ENCODE measurements at places on chromosomes 13 and 19.

DNA sequence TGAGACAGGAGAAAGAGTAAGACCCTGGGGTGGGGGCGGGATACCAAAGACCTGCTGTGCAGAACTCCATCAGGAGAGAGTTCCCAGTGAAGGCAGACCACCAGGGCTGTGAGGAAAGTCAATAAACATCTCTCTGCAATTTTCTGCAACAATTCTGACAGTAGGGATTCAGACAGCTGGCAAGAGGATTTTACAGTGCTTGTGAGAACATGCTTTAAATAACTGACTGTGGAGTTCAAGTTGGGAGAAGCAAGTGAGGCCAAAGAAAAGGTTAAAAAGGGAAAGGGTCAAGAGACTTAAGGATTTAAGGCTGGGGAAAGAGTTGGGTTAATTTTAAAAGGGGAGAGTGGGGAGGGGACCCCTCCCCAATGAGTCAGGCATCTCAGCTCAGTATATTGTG, 98.4 kb downstream of the USP12 start:
- no peak overlapping the region for H3K4me3 ChIP-seq
- H3K27me3 ChIP-seq: no peaks in the 10 kb centered on the region
- no peak for DNase-seq
- H3K27ac ChIP-seq: no peak overlapping the region
- peaks cover 49% of the 10 kb centered on the region for H3K36me3 ChIP-seq
- H3K4me1 ChIP-seq: peaks cover 2% of the 10 kb centered on the region

- DNase-seq: no peak
- no peak overlapping the region for H3K4me3 ChIP-seq
- H3K4me1 ChIP-seq: no peaks in the 10 kb centered on the region
- H3K27me3 ChIP-seq: peaks cover 2% of the 10 kb centered on the region
- no peak overlapping the region for H3K27ac ChIP-seq
These were observed 120.0 kb upstream of the RNF113B start for GRCh38 chr13:98297051-98297450.

- H3K27me3 ChIP-seq: no peaks in the 10 kb centered on the region
- no peak for DNase-seq
- no peaks in the 10 kb centered on the region for H3K4me1 ChIP-seq
- no peak overlapping the region for H3K27ac ChIP-seq
These were observed 1465.5 kb downstream of the SLITRK5 start for GRCh38 chr13:89136678-89137077.

DNA sequence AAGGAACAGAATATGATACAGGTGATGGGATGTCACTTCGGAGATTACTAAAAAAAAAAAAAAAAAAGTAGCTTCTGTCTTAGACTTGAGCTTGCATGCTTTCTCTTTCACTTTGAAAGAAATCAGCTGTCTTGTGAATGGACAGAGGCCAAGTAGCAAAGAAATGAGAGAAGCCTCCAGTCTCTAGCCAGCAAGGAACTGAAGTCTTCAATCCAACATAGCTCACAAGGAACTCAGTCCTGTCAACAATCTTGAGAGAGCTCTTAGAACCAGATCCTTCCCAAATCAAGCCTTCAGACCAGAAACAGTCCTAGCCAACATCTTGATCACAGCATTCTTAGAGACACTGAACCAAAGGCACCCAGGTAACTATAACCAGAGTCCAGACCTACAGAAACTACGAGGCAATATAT, 7.7 kb downstream of the N4BP2L2 start:
- H3K27ac ChIP-seq: peak overlapping the region; percentile 87
- H3K4me3 ChIP-seq: peak overlapping the region; percentile 71
- H3K36me3 ChIP-seq: peaks cover 44% of the 10 kb centered on the region
- no peaks in the 10 kb centered on the region for H3K27me3 ChIP-seq
- DNase-seq: no peak
- H3K4me1 ChIP-seq: peaks cover 81% of the 10 kb centered on the region

DNA sequence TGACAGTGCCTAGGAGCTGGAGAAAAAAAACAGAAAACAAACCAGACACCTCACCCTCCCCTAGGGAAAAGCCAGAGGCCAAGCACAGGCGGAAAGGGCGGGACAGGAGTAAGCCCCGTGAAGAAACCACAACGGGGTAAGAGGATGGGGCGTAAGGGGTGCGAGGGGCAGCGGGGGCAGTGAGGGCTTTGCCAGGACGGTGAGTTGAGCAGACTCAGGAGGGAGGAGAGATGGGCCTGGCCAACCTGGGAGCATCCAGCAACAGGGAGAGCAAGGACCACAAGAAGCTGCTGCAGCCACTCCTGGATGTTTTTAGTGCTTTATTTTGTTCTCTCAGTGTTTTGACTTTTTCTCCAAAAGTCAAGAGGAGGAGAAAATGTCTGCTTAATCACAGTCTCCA, 114.1 kb upstream of the SOX1 start:
- DNase-seq: no peak
- no peaks in the 10 kb centered on the region for H3K36me3 ChIP-seq
- no peaks in the 10 kb centered on the region for H3K4me1 ChIP-seq
- peaks cover 3% of the 10 kb centered on the region for H3K27me3 ChIP-seq

GRCh38 chr13:70714993-70715392, 606.7 kb upstream of the KLHL1 start:
- no peaks in the 10 kb centered on the region for H3K27me3 ChIP-seq
- DNase-seq: no peak
- H3K27ac ChIP-seq: no peak overlapping the region
- H3K4me3 ChIP-seq: no peak overlapping the region
- no peaks in the 10 kb centered on the region for H3K4me1 ChIP-seq
- H3K36me3 ChIP-seq: no peaks in the 10 kb centered on the region

DNA sequence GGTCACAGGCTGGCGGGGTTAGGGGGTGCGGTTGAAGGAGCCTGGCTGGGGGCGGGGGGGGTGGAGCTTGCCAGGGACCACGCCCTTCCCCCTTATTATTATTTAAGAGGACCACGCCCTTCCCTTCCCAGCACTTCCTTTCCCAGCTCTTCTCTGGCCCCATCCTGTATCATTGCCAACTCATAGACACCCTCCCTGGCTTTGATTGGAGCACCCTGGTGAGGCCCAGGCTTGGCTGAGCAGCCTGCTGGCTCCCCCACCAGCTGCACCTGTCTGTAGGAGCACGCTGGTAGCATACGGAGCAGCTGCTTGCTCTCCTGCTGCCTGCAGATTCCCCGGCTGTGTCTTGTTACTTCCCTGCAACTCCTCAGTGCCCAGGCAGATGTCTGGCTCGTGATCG, 62.5 kb upstream of the PDX1 start:
- DNase-seq: no peak
- no peaks in the 10 kb centered on the region for H3K36me3 ChIP-seq
- H3K27me3 ChIP-seq: peaks cover 29% of the 10 kb centered on the region
- H3K4me1 ChIP-seq: no peaks in the 10 kb centered on the region
- no peak overlapping the region for H3K27ac ChIP-seq

- H3K36me3 ChIP-seq: peaks cover 6% of the 10 kb centered on the region
- no peaks in the 10 kb centered on the region for H3K27me3 ChIP-seq
- peaks cover 72% of the 10 kb centered on the region for H3K4me1 ChIP-seq
- no peak overlapping the region for H3K27ac ChIP-seq
- no peak for DNase-seq
These were observed 17.0 kb downstream of the RBM26 start for GRCh38 chr13:79389026-79389425.

DNA sequence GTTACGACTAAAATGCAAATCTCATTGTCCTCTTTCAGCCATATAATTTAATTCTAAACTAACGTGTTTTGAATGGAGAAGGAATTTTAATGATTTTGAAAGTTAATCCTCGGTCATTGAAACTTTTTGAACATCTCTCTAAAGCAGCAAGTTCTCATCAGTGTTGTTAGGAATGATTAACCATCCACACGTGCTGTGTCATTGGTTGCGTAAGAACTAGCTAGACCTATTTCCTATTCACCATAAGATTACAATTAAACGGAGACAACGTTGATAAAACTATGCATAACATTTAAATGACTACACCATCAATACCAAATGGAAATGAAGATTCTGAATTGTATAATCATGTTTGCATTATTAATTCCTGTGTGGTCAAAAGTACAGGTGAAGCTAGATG, 155.6 kb upstream of the IRS2 start:
- no peak overlapping the region for H3K27ac ChIP-seq
- DNase-seq: no peak
- H3K4me3 ChIP-seq: no peak overlapping the region
- H3K36me3 ChIP-seq: no peaks in the 10 kb centered on the region
- H3K4me1 ChIP-seq: no peaks in the 10 kb centered on the region

DNA sequence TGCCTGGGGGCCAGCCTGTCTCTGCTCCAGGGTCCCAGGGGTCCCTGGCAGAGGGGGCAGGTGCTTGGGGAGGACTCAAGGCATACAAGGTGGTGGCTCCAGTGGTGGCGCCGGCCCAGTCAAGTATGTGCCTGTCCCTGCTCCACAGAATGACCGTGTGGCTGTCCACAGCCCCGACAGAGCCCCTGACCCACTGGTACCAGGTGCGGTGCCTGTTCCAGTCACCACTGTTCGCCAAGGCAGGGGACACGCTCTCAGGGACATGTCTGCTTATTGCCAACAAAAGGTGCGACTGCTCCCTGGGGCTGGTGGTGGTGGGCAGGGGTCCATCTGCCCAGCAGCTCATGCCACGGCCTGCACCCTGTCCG, 8.2 kb downstream of the YIPF2 start:
- H3K27ac ChIP-seq: no peak overlapping the region
- H3K4me1 ChIP-seq: no peaks in the 10 kb centered on the region
- no peaks in the 10 kb centered on the region for H3K27me3 ChIP-seq
- peaks cover 14% of the 10 kb centered on the region for H3K36me3 ChIP-seq

- DNase-seq: peak; percentile 54
- peaks cover 29% of the 10 kb centered on the region for H3K36me3 ChIP-seq
- peaks cover 20% of the 10 kb centered on the region for H3K4me1 ChIP-seq
- H3K27me3 ChIP-seq: no peaks in the 10 kb centered on the region
These were observed 35.1 kb downstream of the ZNF433 start for GRCh38 chr19:12000152-12000981.

DNA sequence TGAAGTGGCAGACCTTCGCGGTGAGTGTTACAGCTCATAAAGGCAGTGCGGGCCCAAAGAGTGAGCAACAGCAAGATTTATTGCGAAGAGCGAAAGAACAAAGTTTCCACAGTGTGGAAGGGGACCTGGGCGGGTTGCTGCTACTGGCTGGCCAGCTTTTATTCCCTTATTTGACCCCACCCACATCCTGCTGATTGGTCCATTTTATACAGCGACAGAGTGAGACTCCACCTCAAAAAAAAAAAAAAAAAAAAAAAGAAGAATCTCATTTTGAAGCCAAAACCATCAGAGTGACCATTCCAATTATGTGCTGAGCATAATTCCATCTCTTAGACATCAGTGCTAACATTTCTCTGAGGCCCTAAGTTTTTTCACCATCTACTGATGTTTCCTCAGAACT, 1.9 kb upstream of the ZNF552 start:
- H3K36me3 ChIP-seq: peaks cover 17% of the 10 kb centered on the region
- H3K4me1 ChIP-seq: peaks cover 48% of the 10 kb centered on the region
- no peaks in the 10 kb centered on the region for H3K27me3 ChIP-seq

GRCh38 chr19:10112895-10113591, 1.6 kb downstream of the P2RY11 start:
- peaks cover 57% of the 10 kb centered on the region for H3K4me1 ChIP-seq
- peak overlapping the region; percentile 95 for H3K27ac ChIP-seq
- DNase-seq: peak; percentile 82
- peaks cover 63% of the 10 kb centered on the region for H3K36me3 ChIP-seq
- peak overlapping the region; percentile 67 for H3K4me3 ChIP-seq

DNA sequence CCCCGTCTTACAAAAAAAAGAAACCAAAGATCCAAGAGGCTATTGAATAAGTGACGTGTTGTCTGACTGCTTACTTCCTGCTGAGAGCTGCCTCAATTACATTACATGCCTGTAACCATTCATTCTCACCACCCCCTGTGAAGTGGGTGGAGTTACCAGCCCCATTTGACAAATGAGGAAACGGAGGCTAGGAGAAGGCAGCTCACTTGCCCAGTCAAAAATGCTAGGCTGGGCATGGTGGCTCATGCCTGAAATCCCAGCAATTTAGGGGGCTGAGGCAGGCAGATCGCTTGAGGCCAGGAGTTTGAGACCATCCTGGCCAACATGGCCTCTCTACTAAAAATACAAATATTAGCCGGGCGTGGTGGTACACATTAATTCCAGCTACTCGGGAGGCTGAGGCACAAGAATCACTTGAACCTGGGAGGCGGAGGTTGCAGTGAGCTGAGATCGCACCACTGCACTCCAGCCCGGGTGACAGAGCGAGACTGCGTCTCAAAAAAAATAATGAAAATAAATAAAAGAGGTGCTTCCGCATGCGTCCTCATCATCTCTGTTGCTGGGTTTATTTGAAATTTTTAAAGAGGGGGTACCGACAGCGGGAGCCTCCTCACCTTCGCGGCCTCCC, 499 bp downstream of the LSM7 start:
- peak overlapping the region; percentile 94 for H3K27ac ChIP-seq
- H3K4me3 ChIP-seq: peak overlapping the region; percentile 99
- peak; percentile 74 for DNase-seq
- H3K36me3 ChIP-seq: peaks cover 36% of the 10 kb centered on the region
- peaks cover 53% of the 10 kb centered on the region for H3K4me1 ChIP-seq
- no peaks in the 10 kb centered on the region for H3K27me3 ChIP-seq

DNA sequence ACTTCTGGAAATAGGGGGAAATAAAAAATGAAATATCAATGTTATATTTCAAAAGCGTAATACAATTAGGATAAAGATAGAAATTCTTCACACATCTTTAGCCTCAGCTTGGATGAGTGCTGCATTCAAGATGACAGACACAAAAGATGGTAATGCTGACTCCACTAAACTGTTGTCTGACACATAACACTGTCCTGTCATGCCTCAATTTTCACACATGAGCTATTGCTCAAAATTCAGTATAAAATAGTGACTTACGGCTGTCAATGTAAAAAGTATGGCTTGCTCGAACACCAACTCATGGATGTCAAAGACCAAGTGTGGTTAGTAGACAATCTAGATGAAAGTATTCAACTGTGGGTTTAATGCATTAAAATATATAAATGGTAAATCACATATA, 94.5 kb downstream of the KLF12 start:
- H3K27ac ChIP-seq: no peak overlapping the region
- H3K27me3 ChIP-seq: no peaks in the 10 kb centered on the region
- H3K4me1 ChIP-seq: peaks cover 68% of the 10 kb centered on the region
- peaks cover 5% of the 10 kb centered on the region for H3K36me3 ChIP-seq
- no peak for DNase-seq

- no peaks in the 10 kb centered on the region for H3K36me3 ChIP-seq
- no peak overlapping the region for H3K27ac ChIP-seq
- H3K4me3 ChIP-seq: no peak overlapping the region
- DNase-seq: no peak
- H3K4me1 ChIP-seq: no peaks in the 10 kb centered on the region
These were observed 184.6 kb downstream of the GPC6 start for GRCh38 chr13:93411186-93411680.

DNA sequence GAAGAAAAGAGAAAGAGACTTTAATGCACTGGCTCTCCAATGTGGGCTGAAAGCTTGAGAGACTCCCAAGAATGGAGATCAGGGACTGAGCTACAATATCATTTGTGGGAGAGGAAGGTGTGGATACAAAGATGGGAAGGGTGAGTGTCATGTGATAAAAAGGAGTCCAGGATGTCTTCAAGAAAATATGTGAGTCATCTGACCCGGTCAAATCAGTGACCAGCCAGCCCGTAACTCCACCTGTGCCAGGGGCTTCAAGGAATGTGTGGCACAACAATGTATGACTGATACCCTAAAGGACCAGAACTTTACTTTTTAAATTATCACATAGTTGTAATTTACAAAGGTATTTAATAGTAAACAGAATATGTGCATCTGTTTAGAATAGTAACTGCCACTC, 97.2 kb downstream of the DOCK9 start:
- no peak overlapping the region for H3K27ac ChIP-seq
- H3K36me3 ChIP-seq: peaks cover 48% of the 10 kb centered on the region
- H3K4me3 ChIP-seq: no peak overlapping the region
